ENCODE measurements at places on chromosomes 7 and 10.

DNA sequence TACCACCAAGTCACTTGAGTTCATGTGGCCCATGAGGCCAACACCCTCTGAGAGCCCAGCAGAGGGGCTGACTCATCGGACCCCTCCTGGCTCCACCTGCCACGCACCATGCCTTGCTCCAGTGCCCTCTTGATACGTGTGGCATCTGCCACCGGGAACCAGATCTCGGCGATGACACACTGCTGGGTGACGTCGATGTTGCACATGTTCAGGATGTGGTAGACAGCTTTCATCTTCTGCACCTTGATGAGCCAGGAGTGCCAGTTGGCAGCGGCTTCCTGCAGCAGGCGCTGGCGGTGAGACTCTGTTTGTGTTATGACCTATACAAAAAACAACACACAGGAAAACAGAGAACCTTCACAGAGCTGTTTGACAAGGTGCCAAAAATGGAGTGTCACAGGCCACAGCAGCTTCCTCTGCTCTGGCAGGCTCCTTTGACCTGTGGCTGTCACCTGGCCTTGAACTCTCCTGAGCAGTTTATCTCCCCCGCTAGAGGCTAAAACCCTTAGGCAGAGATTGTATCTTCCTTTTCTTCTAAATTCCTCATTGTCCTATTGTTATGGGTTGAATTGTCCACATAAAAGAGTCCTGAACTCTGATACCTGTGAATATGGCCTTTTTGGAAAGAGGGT lies 45.2 kb upstream of the TMEM213 start:
- no peak for DNase-seq

GRCh38 chr10:28624351-28624750 lies 53.0 kb upstream of the BAMBI start:
- no peak for DNase-seq

- DNase-seq, result no peak
Observed at GRCh38 chr7:13801669-13802068, 187.8 kb downstream of the ETV1 start.

DNA sequence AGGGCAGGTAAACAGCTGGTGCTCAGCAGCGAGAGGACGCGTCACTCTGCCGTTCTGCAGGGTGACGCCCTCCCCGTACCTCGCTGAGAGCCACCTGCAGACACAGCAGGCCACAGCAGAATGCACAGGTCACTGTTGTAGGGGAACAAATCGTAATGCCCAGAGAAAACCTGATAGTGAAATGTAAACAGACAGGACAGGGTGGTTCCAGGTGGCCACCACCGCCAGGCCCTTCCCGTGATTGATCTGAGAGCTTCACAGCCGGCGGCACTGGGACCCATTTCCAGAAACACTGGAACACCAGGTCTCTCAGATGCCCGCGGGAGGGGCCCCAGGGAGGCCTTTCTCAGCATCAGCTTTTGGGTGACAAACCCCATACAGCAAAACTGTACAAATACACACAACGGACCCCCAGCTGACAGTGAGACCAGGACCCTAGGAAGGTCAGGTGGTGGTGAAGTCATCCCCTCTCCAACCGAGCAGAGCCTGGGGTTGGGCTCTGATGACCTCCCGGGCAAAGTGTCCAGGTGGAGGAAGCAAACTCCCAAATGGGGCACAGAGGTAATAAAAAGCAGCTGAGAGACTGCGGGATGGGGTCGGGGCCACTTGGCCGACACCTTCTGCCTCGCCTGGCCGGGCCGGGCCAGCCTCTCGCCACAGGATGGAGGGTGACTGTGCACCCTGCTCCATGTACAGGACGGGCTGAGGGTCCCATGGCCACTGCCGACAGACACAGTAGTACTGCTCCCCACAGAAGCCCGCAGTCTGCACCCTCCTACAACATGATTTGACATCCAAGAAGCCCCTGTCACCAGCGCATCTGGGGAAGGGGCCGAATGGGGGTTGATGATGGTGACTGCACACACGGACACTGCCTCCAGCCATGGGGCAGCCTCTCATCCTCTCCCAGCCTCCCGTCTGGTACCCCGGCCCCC lies 4.6 kb downstream of the BHLHA15 start:
- DNase-seq, result no peak

DNA sequence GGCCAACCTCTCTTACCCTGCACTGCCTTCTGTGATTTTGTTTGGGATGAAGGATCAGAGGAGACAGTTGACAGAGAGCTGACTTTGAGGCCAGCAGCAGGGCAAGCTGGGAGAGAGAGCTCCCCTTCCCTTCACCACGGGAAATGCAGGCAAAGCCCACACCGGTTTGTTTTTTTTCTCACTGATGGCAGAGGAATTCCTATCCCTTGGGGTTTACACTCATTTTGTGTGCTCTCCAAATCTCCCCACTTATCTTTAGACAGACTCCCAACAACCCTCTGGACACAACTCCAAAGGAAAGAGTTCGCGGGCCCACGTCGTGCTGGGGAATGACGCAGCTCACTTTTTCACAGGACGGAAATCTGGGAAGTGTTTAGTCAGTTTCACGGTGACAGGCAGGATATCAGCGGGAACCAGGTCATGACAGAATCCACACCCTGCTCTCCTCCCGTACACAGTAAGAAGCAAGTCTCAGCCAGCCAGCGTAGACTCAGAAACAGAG lies 68.3 kb upstream of the FAM171A1 start:
- DNase-seq, result no peak

- no peak for DNase-seq
Observed at GRCh38 chr7:52669031-52669430, 366.4 kb upstream of the POM121L12 start.

GRCh38 chr10:14084875-14085274 lies 245.8 kb downstream of the FRMD4A start:
- no peak for DNase-seq

- no peak for DNase-seq
Observed at GRCh38 chr7:55440040-55440690, 75.0 kb downstream of the LANCL2 start.

- no peak for DNase-seq
Observed at GRCh38 chr7:101620395-101620794, 8.7 kb downstream of the MYL10 start.

DNA sequence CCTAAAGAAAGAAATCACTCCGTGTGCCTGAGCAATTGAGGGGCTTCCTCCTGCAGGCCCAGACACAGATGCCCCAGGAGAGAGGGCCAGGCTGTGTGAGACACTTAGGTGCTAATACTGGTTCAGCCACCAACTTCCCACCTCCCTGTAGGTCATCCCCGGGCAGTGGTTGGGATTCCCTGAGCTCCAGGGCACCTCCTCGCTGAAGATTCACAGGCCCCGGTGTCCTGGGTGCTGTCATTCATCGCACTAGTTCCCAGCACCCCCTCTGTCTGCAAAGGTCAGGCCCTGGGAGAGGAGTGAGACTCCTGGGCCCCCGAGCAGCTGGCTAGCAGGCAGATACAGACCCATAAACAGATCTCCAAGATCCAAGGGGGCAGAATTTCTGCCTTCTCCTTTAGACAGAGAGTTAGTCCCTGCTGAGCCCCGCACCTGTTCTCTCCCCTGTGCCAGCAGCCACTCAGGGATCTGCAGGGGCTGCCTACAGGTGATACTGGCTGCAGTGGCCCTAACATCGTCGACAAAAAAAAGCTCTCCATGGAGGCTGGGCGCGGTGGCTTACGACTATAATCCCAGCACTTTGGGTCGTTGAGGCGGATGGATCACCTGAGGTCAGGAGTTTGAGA lies 38.2 kb upstream of the GTF2I start:
- no peak for DNase-seq

DNA sequence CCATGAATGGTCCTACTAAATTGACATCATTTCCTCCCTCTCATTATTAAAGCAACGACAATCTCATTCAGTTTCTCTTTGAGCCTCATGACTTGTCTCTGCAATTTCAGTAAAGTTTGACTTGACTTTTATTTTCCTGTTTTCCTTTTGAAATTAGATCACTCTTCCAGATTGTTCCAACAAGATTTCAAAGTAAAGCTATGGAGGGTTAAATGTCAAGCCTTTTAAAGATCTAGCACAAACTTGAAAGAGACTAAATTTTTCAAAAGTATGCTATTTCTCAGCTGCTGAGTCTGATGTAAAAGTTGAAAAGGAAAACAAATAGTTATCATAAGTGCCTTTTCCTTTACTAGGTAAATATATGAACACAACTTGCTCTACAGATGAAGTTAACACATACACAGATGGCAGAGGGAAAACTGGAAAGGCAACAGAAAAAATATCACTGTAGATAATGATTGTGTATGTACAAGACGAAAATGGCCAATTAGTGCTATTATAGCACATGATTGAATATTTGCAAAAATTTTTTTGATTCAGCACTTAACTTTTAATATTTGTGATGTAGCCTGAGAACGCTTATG lies 200.6 kb downstream of the WDR11 start:
- DNase-seq, result no peak

DNA sequence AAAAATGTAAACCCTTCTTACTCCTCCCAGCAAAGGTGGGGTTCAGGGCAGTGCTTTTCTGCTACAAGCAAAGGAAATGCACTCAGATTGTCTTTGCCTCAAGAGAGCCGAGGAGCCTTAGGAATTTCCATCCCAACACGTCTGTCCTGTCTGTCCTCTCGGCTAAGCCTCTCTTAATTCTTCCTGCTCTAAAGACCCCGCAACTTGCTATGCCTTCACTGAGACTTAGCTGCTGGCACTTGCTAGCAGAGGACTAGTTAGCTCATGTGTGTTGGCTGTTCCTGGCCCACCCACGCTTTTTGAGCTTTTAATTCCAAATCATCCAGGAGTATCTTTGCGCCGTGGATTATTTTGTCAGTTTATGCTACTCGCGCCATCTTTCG lies 481 bp upstream of the NPM3 start:
- no peak for DNase-seq

DNA sequence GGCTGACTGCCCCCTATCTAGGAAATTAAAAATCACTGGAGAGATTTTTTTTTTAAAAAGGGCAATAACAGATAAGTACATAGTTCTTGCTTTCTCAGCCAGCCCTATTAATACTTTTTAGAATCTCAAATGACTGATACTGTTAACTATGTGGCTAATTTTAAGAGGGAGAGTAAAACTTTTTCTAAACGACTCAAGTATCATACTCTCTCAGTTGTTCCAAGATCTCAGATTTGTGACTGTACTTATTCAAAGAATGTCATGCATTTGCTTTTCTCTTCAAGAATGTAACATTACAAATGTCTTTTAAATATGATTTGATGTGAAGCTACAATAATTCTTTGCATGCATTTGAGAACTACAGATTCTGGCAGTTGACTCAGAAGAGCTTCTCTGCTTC lies 55.4 kb upstream of the RAB11FIP2 start:
- DNase-seq, result no peak

GRCh38 chr10:36469585-36469984 lies 655.8 kb upstream of the ANKRD30A start:
- no peak for DNase-seq

DNA sequence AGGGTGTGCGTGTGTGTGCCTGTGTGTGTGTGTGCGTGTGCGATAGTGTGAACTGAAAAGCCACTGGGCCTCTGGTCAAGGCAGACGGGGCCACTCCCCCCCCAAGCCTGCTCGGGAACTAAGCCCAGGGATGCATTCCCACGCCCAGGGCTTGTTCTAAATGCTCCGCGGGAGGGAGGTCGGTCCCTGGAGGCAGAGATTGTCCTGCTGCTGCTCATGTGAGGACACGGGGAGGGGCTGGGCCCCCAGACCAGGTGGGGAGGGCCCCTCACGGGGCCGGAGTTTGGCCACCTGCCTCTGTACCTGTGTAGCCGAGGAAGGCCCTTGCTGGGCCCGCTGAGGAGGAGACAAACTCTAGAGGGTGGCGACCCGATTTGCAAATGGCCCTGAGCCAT lies 93.9 kb downstream of the PDGFA start:
- no peak for DNase-seq

DNA sequence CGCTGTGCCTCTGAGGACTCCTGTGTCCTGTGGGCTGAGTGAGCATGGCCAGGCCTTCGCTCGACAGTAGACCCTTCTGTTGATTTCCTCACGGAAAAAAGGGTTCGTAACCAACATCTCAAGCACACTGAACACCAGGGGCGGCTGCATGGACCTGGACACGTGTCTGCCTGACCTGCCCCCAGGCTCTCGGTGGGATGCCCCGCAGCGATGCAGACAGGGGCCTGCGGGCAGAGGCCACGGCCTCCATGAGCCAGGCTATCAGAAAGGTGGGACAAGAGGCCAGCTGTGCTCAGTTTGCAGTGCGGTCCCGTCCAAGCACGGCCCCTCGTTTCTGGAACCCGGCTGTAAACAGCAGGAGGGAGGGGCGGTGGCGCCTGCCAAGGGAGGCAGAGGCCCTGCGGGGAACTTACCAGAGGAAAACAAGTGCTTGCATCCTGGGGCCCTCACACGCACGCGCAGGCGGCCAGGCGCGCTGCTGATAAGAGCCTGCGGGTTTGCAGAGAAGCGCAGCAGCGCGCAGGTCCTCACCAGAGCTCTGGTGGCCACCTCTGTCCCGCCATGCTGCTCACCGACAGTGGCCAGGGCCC lies 10.6 kb downstream of the GPR146 start:
- DNase-seq, result no peak

- no peak for DNase-seq
Observed at GRCh38 chr10:13054844-13055243, 45.1 kb upstream of the OPTN start.

DNA sequence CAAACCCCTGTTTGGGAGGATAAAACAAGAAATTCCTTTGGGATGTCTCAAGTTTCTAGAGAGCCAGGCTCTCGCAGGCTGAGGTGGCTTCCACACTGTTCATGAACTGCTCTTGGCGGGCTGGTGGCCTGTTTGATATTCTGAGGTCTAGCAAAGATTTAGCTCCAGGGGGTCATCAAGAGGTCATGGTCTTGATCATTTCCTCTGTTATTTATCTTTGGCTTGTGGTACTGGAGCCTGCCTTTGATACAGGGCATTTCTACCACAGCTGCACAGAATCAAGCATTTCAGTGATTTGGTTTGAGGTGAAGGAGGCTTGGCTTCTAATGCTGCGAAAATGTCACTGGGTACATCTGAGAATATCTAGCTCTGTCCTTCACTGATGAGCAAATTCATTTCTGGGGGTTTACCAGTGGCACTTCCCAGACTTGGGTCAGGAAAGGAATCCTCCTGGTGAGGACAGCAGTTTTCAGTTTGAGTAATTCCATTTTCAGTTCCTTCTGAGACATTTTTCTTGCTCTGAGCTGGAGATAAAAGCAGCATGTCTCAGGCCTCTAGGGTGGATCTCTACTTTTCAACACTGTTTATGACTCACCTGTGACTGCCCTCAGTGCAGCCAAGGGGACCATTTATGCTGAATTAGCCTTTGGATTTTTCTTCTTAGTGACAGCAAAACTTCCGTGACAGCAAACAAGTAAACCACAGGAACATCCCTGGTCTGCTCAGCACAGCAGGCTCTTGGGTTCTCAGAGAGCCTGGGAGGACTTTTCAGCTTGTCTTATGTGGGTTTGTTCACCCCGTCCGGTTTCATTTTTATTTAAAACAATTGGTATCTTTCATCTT lies 312.0 kb downstream of the RNLS start:
- DNase-seq, result no peak

DNA sequence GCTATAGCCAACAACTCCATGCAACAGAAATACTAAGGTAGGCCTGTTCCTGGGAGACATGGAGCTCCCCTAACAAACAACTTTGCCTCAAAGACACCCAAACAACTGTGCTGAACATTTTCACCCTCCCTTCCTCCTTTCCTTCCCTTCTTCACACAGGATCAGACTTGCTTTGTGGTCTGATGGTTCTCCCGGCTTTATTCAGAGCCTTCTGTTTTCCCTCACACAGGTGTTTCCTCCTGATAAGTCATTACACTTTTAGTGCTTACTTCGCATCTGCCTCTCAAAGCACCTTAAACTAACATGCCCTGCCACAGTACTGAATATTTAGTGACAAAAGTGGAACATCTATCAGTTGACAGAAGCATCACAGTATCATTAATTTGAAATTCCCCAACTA lies 56.3 kb upstream of the YAE1 start:
- no peak for DNase-seq

GRCh38 chr10:128604025-128604424 lies 477.8 kb upstream of the MKI67 start:
- DNase-seq, result no peak
